ENCODE measurements at places on chromosomes 3 and 15.

GRCh38 chr15:29268706-29269484 lies 727 bp downstream of the NSMCE3 start:
- peak; percentile 25 for DNase-seq

DNA sequence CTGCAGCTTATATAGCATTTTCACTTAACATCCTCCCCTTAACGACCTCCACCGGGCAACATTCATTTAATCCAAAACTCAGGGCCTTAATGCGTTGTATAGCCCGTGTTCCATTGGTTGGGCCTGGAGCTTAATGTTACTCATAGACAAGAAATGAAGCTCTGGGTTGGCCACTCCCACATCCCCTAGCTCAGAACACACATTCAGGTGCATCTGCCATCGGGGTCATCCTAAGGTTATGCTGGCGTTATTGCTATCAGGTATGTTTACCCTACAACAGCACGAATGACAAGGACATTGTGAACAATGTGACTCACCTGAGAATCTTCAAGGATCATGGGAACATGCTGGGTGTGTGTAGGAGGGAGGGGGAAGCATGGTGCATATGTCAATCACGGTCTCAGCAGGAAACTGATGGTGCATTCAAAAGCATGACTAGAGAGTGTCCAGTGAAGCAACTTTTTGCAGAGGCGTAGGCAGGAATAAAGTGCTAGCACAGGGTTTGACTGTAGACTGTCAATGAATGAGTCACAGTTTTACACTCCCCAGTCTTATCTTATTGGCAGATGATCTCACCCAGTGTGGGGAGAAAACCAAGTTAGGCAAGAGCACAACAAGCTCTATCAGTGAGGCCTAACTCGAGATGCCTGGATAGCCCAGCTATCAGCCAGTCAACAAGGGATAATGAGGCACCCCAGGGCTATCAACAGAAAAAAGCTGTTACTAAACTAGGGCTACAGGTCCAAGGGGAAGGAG lies 402.1 kb upstream of the MCTP2 start:
- DNase-seq: no peak

DNA sequence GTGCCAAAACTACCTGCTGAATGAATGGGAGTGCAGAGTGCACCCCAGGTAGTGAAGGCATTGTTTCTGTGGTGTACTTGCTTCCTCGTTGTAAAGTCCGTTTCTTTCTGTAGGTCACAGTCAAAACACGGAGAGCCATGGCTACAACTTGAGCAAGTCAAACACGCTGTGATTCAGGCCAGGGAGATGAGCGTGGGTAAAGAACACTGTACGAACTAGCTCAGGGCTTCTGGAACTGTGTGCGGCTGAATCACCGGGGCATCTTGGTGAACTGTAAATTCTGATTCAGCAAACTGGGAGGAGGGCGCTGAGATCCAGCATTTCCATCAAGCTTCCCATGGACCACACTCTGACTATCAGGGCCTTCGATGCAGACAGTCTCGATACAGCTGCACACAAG lies 5.0 kb upstream of the TNK2 start:
- DNase-seq: no peak

DNA sequence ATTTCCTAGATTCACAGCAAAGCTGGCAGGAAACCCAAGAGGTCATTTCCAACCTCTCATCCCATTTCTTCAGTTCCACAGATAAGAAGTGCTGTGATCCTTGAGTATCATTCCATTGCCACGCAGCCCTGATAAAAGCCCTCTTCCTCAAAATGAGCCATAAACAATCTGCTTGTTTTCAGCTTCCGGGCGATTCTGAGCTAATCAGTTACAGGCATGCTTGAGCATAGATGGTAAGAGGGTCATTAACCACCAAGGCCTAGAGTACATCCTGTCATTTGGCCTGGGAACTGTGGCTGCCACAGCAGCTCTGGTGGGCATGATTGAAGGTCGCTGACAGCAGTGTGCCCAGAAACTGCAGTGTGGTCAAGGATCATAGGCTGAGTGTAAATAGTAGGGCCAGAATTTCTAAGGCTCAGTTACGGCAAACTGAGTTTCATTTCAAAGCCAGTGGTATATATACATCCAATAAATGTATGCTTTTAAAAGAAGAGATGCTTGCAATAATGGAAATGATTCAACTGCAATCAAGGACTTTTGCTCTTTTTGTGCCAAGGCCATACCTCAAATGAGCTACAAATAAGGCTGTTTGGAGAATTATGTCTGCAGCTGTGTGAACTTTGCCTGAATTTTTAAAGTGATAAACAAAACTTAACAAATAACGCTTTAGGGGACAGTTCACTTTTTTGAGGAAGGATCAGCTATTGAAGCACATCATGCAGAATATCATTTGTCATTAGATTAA lies 47.3 kb downstream of the P3H2 start:
- DNase-seq: no peak

GRCh38 chr15:59825901-59826300 lies 136.8 kb upstream of the BNIP2 start:
- DNase-seq: no peak

DNA sequence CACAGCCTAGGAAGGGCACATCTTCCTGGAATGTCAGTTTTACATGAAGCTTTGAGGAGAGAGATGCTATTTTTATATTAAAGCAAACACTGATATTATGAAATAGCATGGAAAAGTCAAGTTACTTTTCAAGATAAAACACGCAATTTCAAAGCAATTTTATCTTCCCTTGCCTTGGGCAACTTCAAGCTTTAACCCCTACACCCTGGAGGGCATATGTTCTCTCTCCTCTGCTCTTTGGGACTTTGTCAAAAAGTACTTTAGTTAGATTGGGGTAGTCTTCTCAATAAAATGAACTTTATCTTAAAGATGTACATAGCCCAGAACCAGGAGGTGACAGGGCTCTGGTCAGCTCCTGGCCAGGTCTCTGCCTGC lies 86.9 kb upstream of the PLXNA1 start:
- no peak for DNase-seq

DNA sequence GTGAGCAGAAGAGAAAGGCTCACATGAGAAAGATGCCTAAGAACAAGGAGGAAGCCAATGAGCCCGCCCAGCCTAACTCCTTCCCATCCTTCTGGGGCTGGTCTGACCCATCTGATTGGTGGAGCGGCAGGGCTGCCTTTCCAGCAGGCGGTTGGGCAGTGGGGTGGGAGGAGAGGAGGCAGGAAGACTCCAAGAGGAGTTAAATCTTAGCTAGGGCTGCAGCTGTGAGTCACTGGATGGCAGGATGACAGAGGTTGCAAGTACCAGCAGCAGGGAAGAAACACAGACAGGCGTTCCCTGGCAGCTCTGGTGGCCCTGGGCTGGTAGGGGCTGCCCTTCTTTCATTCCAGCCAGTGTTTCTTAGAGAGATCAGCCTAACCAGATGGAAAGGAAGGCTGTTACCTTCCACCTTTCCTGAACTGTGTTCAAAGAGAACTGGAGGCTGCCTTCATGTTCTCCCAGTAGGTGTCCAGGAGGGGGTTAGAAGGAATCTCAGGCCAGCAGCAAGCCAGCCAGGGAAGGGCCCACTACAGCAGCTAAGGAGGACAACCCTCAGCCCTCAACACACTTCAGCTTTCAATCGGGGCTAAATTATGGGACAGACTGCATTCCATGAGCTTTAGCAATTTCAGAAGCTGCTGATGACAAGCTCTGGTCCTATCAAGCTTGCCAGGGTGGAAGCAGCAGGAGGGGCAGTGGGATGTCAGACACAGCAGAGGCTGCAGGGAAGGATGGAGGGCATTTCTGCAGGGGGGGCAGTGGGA lies 50.3 kb downstream of the CHSY1 start:
- DNase-seq: no peak

GRCh38 chr3:88433568-88433967 lies 283.8 kb downstream of the C3orf38 start:
- no peak for DNase-seq

DNA sequence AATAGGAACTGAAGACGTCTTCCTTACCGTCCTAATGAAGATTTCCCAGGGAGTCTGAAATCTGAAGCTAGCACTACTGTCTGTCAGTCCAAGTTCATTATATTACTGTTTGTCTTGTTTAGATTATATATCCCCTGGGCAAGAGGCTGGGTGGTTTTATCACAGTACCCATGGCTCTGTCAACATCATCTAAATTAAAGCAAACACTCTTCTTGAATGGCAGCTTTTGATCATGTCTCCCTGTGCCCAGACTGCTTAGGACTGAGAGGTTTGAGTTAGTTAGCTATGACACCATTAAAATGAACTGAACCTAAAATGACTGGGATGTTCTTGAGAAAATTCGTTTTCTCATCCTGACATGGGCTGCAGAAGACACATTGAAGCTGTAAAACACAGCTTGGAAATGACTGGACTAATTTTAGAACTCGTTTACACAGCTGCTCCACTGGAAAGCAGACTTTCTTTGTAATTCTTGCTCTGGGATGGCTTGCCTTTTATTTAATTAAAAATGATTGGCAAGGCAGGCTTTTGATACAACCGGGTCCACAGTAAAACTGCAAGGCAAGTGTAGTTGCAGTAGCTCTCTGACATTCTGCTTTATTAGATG lies 243.5 kb downstream of the MFSD1 start:
- no peak for DNase-seq

- DNase-seq: peak; percentile 54
These were observed 110.8 kb upstream of the ATP11B start for GRCh38 chr3:182682263-182683241.

DNA sequence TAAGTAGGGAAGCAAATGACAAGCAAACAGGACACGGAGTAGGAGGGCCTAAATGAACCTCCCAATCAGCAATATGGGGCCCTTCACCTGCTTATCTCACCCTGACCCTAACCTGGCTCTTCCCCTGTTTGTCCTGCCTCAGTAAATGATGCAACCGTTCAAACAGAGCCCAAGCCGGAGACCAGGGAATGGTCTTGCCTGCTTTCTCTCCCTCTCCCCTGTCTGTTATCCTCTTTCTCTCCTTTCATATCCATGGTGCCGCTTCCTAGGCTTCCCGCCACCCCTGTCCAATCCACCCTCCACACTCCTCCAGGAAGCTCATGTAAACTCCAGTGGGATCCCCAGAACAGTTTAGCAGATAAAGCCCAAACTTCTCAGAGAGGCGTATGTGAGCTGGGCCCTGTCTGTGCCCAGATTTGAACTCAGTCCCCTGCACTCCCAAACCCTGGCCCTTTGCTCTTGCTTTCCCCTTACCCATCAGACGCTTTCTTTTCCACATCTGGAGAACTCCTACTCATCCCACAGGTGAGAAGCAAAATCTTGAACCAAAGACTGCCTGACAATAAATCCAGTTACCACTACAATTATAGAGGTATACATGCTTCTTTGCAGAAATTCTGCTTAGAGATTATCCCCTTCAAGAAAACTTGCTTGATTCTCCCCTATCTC lies 45.7 kb upstream of the STT3B start:
- DNase-seq: no peak

All from stimulated activated CD4-positive, alpha-beta T cell treated with anti-CD3 and anti-CD28 coated beads, Interleukin-2, amount 100 ng/mL, for 48 hours (primary cell).